GM23338 (cell line): ENCODE measurements at places on chromosomes 3 and 15. TPM values are rescaled to one million over a fixed set of nuclear protein-coding genes. Genes with fewer than 3 reads are reported as not detected.

Gene NUP210
- total RNA-seq: 72.7 and 73.9 TPM in 2 replicates

Gene CD200
- total RNA-seq: 49.3 and 51.9 TPM in 2 replicates

Gene SLC12A8
- total RNA-seq: 10.1 and 15.9 TPM in 2 replicates

DNA sequence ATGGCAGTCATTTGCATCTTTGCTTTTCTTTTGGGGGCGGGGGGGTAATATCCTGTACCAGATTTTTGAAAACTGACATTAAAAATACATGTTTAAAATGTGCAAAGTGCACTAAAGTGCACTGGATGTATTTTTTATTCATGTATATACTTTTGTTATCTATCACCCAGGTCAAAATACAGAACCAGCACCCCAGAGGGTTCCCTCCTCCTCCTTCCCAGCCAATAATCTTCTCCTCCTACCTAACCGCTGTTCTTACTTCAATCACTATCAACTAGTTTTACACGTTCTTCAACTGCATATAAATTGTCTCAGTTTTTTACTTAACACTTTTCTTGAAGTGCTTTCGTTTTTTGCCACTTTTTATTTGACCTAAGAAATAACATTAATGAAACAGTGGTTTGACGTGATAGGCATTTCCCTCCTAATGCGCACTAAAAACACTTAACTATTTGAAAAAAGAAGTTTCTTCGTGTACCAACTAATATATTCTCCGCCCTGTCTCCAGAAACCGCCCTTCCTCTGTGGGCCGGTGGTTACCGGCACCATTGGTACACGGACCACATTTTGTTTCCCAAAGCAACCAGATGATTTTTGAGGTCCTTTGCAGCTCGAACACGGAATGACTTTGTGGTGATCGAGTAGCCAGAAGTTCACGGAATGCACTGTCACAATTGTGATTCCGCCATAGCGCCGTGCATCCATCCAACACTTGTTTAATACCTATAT is 836 bp upstream of the AKAP13 start:
- H3K27me3 ChIP-seq: no peaks in the 10 kb centered on the region
- no peaks in the 10 kb centered on the region for H3K36me3 ChIP-seq
- peaks cover 9% of the 10 kb centered on the region; the same call in 1 of the 2 replicates for H3K4me1 ChIP-seq
- peak; percentile 28 for DNase-seq
- peak overlapping the region; percentile 55 for H3K4me3 ChIP-seq

DNA sequence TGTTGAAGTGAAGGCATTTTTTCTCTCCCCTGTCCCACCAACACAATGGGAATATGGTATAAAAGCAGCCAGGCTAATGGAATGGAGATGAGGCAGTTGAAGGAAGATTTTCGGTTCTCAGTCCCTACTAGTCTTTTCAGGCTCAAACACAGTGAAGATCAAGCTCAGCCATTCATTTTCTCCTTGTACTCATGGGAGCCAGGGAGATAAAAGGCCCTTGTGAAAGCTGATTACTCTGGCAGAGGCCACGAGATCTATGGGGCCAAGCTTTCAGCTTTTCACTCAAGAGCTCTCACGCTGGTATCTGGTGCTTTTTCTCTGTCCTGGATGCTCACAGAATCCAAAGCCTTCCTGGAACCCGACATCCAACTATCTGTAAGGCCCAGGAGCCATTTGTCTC is 14.5 kb upstream of the FAN1 start:
- H3K36me3 ChIP-seq: no peaks in the 10 kb centered on the region
- H3K4me3 ChIP-seq: no peak overlapping the region
- H3K4me1 ChIP-seq: peaks cover 5% of the 10 kb centered on the region
- H3K27ac ChIP-seq: no peak overlapping the region
- H3K27me3 ChIP-seq: no peaks in the 10 kb centered on the region

GRCh38 chr3:188149587-188149986 is 4.4 kb upstream of the LPP start:
- peaks cover 12% of the 10 kb centered on the region for H3K4me1 ChIP-seq
- no peak overlapping the region for H3K27ac ChIP-seq
- H3K4me3 ChIP-seq: no peak overlapping the region
- H3K36me3 ChIP-seq: no peaks in the 10 kb centered on the region

- H3K27me3 ChIP-seq: no peaks in the 10 kb centered on the region
- no peaks in the 10 kb centered on the region for H3K4me1 ChIP-seq
- DNase-seq: no peak
- no peaks in the 10 kb centered on the region for H3K36me3 ChIP-seq
- H3K27ac ChIP-seq: no peak overlapping the region
Measured at GRCh38 chr3:10334042-10334441, 13.1 kb upstream of the SEC13 start.

GRCh38 chr3:126522363-126522788 is 1.6 kb upstream of the CHST13 start:
- H3K4me3 ChIP-seq: no peak overlapping the region
- peak; percentile 88 for DNase-seq
- no peak overlapping the region for H3K27ac ChIP-seq
- H3K4me1 ChIP-seq: 0 out of 2 replicates have a peak, but pooled peaks cover 4% of the 10 kb centered on the region
- H3K36me3 ChIP-seq: no peaks in the 10 kb centered on the region

DNA sequence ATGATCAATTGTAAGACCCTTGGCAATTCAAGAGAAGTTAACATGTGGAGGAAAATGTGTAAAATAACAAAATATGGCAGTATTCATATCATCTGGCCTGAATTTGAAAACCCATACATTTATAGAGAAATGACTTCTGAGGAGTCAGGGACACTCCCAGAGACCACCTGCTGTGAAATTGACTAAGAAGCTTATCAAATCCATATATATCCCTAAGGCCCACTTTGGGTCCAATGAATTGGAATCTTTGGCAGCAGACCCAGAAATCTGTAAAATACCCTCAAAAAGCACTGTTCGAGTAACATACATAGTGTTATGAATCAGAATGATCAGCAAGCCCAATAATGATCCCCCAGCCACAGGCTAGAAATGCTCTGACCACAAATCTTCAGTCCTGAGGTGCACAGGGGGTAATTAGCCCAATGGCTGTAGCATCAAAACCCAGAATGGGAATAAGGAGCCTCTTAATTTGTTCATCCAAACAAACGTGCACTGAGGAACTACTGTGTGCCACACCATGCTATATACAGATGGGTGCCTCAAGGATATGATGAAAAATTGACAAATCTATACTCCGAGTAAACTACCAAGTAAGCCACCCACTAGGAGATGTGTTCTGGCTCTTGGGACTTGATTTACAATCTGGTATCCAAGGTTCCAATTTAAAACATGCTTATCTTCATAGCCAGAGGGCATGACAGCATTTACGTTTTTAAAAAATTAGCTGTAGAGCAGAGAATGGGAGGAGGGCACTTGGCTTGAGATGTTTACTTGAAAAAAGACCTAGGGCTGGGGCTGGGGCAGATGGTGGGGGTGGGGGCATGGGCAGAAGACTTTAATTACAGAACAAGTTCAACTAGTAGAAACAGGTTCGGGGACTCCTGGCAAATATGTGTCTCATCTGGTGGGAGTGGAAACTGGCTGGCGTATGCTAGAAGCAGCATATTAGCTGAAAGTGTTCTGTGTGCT is 9.1 kb upstream of the ARHGEF3 start:
- no peak overlapping the region for H3K27ac ChIP-seq
- H3K36me3 ChIP-seq: no peaks in the 10 kb centered on the region
- H3K4me1 ChIP-seq: no peaks in the 10 kb centered on the region
- DNase-seq: no peak
- H3K27me3 ChIP-seq: no peaks in the 10 kb centered on the region

Gene CD96
- not detected in 2 replicates for total RNA-seq

Gene GPR62
- total RNA-seq: 0.38 TPM in 1 of 2 replicates, not detected in the other

DNA sequence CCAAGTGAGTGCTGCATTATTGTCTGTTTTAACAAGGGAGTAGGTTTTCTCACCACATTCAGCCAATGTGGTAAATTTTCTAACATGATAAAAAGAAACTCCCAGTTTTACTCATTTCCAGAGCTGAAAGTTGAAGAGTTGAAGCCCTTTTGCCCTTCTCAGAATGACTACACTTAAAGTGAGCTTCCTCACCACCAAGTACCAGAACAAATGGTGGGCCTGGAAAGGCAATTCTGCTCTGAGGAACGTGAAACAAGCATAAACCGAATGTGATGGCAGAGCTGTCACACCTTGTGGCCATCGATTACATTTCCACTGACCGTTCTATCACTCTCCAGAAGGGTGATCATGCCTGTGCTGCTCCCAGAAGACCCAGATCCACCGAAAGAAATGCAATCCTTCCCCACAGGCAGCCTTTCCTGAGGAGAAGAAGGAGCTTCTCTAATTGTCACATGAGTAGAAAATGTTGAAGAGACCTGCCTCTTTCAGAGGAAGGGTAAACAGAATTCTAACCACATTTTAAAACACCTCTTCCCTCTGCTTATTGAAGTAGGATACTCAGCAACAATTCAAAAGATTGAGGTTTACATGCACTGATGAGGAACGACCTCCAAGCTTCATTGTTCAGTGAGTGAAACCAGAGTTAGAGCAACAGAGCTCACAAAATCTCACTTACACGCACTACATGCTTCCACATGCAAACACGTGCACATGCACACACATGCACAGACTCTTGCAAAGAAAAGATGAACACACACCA is 21.4 kb upstream of the CCR9 start:
- no peaks in the 10 kb centered on the region for H3K27me3 ChIP-seq
- H3K36me3 ChIP-seq: no peaks in the 10 kb centered on the region
- no peak for DNase-seq

- peaks cover 5% of the 10 kb centered on the region; the same call in 1 of the 2 replicates for H3K36me3 ChIP-seq
- no peak overlapping the region for H3K27ac ChIP-seq
- no peaks in the 10 kb centered on the region for H3K27me3 ChIP-seq
- H3K4me1 ChIP-seq: no peaks in the 10 kb centered on the region
Measured at GRCh38 chr3:39138804-39139415, 14.5 kb downstream of the CSRNP1 start.

- no peak overlapping the region for H3K4me3 ChIP-seq
- no peaks in the 10 kb centered on the region; the same call in 1 of the 2 replicates for H3K4me1 ChIP-seq
- no peak overlapping the region for H3K27ac ChIP-seq
- H3K36me3 ChIP-seq: no peaks in the 10 kb centered on the region
Measured at GRCh38 chr15:73934281-73934680, 8.0 kb downstream of the LOXL1 start.

DNA sequence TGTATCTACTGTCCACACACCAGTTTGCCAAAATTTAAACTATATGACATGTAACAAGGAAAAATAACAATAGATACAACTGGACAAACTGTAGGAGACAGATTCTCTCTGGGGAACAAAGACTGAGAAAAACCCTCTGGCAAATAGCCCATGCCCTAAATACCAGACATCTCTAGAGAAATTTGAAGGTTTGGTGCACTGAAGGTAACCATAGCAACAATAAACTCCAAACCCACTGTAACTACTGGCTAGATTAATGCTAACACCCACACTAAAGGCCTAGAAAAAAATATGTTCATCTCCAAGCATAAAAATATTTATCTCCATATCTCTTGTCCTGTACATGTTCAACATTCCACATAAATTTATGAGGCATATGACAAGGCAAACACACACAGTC is 267.1 kb downstream of the STXBP5L start:
- 0 out of 2 replicates have a peak, but pooled peaks cover 2% of the 10 kb centered on the region for H3K36me3 ChIP-seq
- DNase-seq: no peak
- H3K4me1 ChIP-seq: no peaks in the 10 kb centered on the region
- no peaks in the 10 kb centered on the region for H3K27me3 ChIP-seq
- H3K4me3 ChIP-seq: no peak overlapping the region
- no peak overlapping the region for H3K27ac ChIP-seq

GRCh38 chr3:183193762-183194689 is 31.5 kb upstream of the LAMP3 start:
- no peaks in the 10 kb centered on the region for H3K27me3 ChIP-seq
- H3K36me3 ChIP-seq: no peaks in the 10 kb centered on the region
- no peak overlapping the region for H3K27ac ChIP-seq
- DNase-seq: no peak

Gene PLIN1
- total RNA-seq: 0.50 and 0.90 TPM in 2 replicates

GRCh38 chr15:61404567-61404966 is 175.5 kb upstream of the RORA start:
- no peak for DNase-seq
- H3K4me1 ChIP-seq: no peaks in the 10 kb centered on the region
- no peaks in the 10 kb centered on the region for H3K27me3 ChIP-seq

DNA sequence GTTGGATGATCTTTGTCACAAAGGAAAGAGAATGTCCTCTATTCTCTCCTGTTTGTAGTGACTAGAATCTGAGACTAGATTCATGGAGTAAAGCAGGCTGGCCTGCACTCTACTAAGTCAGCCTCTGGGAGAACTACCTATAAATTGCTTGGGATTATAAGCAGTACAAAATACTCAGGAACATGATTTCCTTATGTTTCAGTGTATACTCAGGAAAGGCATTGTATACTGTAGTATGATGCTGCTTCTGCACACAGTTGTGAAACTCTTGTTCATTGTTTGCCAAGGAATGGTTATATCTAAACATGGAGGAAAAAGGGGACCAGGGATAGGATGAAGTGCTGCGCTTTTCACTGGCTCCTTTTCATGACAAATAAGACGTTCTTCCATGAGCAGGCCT is 49.2 kb downstream of the OXSR1 start:
- H3K36me3 ChIP-seq: 0 out of 2 replicates have a peak, but pooled peaks cover 5% of the 10 kb centered on the region
- H3K27ac ChIP-seq: no peak overlapping the region
- H3K4me1 ChIP-seq: no peaks in the 10 kb centered on the region
- H3K4me3 ChIP-seq: no peak overlapping the region

DNA sequence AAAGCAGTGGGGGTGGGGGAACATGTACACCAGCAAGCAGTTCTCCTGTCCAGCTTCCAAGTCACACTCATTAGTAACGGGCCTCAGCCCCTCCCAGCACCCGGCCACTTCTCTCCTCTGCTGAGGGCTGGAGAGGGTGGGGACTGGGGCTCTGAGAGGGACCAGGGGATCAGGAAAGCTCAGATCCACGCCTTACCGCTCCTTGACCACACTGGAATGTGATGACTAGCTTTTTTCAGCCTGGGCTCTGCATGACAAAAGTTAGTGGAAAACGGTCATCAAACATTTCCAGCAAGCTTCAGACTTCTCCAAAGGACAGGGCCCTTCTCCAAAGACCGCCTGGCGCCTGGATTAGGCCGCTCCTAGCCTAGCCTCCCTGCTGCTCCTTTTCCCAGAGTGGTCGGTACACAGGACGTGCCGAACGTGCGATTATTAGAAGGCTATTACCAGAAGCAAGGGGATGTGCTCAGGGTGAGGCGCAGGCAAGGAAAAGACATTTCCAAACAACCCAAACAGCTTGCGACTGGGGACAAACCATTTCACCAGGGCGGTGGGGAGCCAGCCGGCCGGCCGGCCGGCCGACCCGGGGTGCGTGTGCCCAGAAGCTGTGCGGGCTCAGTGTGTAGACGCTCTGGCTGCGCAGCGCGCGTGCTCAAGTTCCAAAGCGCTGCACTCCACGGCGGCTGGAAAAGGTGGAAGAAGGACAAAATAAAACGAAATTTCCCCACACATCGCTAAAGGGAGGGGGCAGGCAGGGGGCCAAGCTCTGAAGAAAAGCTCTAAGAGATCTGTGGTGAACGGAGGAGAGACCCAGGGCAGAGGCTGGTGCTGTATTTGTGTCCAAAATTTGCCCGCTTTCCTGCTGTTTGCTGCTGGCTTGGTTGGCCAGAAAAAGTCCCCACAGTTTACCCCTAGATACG is 51.0 kb upstream of the SSR3 start:
- peaks cover 10% of the 10 kb centered on the region for H3K4me1 ChIP-seq
- peaks cover 14% of the 10 kb centered on the region for H3K27me3 ChIP-seq
- peak; percentile 84 for DNase-seq
- no peak overlapping the region for H3K27ac ChIP-seq
- no peaks in the 10 kb centered on the region for H3K36me3 ChIP-seq
- H3K4me3 ChIP-seq: peak overlapping the region; percentile 56

Gene GTF2E1
- 40.9 and 69.0 TPM in 2 replicates for total RNA-seq
